ENCODE measurements at places on chromosomes 7 and 10. TPM values are rescaled to one million over a fixed set of nuclear protein-coding genes. Genes with fewer than 3 reads are reported as not detected.

DNA sequence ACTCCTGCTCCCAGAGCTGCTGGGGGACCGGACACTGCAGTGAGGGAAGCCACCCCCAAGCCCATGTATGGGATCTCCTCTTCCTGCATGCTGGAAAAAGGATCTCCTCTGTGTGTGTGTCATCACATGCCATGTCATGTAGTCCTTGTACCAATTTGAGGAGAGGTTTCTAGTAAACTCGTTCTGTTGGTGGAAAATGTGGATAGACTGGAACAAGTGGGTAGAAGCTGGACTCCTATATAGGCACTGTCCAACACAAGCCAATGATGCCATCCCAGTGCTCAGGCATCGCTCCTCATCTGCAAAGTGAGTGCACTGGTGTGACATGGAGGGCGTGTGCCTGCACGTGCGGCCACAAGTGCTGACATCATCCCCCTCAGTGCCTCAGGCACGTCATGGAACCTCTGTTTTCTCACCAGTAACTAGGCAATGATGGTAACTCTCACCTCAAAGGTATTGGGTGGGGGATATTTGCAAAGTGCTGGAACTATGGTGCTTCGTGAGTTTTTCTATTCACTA is 19.3 kb downstream of the MYO1G start:
- DNase-seq = peak; percentile 32

DNA sequence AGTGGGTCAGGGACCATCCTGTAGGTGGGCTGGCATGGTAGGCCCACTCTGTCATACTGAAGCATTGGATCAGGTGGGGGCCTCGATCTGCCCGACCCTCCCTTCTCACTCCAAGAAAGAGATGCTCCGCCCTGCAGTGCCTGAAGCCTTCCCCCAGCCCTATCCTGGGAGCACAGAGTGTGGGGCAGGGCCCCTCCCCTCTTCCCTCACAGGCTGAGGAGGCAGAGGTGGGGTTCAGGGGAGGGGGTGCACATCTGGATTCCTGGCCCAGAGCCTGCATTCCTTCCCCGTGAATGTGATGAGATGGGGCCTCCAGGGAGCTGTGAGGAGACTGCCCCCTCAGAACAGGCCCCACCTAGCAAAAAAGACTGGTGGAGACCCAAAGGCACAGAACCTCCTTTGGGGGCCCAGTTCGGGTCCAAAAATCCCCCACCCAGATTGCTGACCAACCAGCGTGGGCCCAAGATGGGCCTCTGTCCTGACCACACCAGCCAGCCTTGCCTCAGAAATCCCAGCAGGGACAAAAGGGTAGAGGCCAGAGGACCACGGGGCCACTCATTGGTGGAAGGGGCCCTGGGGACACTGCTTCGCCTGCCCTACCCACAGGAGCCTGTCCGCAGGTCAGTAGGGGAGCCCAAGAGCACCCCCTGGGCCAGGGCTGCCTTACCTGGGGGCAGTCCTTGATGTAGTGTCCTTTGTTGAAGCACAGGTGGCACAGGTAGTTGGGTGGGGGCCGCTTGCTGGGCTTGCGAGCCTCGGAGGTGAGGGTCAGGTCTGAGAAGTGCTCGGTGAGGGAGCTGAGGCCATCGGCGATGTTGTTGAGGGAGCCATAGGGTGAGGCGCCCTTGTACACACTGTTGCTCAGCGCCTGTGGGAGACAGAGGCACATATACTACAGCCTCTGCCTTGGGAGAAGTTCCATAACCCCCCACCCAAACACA is 13.3 kb downstream of the ZCCHC24 start:
- no peak for DNase-seq

The PPP1R17 gene
- not detected for total RNA-seq

DNA sequence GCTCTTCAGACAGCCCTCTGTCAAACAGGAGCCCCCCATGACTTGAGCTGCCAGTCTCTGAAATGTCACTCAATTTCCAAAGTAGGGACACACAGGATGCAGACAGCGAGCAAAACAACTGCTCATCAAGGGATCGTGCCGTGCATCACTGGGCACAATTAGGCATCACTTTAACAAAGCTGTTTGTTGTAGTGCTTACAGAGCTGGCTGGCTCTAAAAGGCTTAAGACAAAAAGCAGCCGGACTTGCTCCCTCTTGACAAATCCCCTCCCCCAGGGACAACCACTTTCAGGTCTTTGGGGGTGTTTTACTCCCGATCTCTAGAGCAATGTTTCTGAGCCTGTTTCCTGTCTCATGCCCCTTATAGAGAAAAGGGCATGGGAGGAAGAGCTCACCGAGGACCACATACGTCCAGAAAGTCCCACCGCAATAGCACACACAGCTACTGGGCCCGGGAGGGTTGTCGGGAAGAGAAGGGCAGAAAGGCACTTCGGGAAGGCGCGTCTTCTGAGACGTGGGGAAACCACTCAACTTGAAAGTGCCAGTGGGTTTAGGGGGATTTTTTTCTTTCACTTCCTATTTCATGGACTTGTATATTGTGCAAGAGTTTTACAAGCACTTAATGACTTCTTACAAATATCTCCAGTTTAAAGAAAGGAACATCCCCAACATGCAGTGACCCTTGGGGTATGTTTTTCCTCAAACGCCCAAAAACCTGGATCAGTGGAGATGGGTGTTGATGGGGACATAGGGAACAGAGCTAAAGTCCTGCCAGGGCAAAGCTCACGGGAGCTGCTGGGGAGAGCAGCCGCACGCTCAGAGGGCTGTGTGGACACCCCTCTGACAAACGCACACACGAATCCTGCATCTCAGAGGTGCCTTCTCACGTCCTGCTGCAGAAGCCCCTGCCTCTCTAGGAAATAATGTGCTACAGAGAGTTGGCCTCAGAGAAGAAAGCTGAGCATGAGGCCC is 27.1 kb downstream of the LRRC20 start:
- no peak for DNase-seq

The ZP3 gene
- total RNA-seq = 1.6 TPM

The OGDHL gene
- total RNA-seq = 0.70 TPM

The GRID2IP gene
- total RNA-seq = 0.33 TPM

- peak; percentile 99 for DNase-seq
Observed at GRCh38 chr7:66844552-66845378, 76.3 kb upstream of the TMEM248 start.

DNA sequence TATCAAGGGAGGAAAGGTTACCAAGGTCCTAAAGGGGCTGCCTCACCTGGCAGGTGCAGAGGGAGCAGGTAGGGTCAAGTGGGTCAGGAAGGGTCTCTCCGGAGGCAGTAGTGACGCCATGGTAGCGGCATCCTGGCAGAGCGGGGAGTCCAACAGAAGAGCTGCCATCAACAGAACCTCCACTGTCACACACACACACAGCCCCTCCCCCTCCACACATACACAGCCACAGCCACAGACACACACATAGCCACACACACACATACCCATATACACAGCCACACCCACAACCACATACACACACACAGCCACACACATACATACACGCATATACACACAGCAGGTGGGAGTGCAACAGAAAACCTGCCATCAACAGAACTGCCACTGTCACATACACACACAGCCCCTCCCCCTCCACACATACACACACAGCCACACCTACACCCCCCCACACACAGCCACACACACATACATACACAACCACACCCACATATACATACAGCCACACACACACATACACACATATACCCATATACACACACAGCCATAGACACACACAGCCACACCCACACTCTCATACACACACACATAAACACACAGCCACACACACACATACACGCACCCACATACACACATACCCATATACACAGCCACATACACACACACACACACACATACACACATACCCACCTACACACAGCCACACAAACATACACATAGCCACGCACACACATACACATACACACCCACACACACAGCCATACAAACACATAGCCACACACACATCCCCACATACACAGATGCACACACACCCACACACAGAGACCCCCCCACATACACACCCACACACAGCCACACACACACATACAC is 23.1 kb downstream of the KCP start:
- DNase-seq = no peak

All from CD8-positive, alpha-beta memory T cell (primary cell).